Cardiac muscle cell (in vitro differentiated cells and primary cell): ENCODE measurements at places on chromosomes 3 and 15. TPM values are rescaled to one million over a fixed set of nuclear protein-coding genes. Genes with fewer than 3 reads are reported as not detected.

Gene CFAP100
- 0.09 TPM in 1 of 2 replicates, not detected in the other for polyA plus RNA-seq

Gene IL17RB
- polyA plus RNA-seq, result 11.5 and 15.9 TPM in 2 replicates

Gene MYO5C
- 1.0 and 2.9 TPM in 2 replicates for polyA plus RNA-seq

Gene ISG20
- polyA plus RNA-seq, result not detected in 2 replicates

Gene GOLGA8M
- polyA plus RNA-seq, result not detected in 2 replicates

Gene DHFR2
- polyA plus RNA-seq, result 3.1 and 3.4 TPM in 2 replicates

Gene CFAP161
- polyA plus RNA-seq, result not detected in 2 replicates

Gene CACNA1D
- 41.0 and 55.8 TPM in 2 replicates for polyA plus RNA-seq
